ENCODE measurements at places on chromosomes 5 and 9.

GRCh38 chr9:133843751-133844397, 105.7 kb upstream of the SARDH start:
- no peak for DNase-seq

DNA sequence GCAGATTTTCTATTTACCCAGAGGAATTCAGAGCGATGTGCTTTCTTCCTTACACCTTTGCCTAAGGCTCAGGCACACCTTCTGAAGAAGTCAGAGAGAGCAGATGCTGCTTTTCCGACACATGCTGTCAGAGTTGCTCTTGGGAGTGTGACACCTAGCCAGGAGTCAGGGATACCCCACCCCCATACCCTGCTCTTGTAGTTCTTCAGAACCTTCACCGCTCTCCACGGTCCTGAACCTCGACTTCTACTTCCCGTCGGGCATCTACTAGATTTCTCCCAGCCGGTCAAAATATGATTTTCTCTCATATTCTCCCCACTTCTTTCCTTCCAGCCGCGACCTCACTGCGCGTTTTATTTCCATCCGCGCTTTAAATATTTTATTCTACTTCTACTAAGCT, 1.7 kb downstream of the GRIN3A start:
- no peak for DNase-seq

- no peak for DNase-seq
Observed at GRCh38 chr9:99905833-99906402, 536 bp upstream of the STX17 start.

GRCh38 chr5:17223367-17224185, 6.1 kb downstream of the BASP1 start:
- no peak for DNase-seq

DNA sequence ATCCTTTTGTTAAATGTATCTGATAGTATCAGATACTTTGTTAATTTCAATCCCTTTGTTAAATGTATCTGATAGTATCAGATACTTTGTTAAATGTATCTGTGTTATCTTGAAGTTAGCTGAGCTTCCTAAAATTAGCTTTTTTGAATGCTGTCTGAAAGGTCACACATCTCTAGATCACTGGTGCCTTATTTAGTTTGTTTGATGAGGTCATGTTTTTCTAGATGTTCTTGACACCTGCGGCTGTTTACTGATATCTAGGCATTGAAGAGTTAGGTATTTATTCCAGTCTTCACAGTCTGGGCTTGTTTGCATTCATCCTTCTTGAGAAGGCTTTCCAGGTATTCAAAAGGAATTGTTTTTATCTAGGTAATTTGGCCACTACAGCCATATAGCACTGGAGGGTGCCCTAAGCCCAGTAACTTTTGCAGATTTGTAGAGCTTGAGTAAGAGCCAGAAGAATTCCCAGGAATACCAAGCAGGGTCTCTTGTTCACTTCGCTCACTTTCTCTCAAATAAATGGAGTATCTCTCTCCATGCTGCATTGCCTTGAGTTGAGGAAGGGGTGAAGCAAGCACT, 435.4 kb upstream of the GRAMD2B start:
- DNase-seq = no peak

- no peak for DNase-seq
Observed at GRCh38 chr9:104725014-104725413, 22.5 kb upstream of the NIPSNAP3A start.

- no peak for DNase-seq
Observed at GRCh38 chr9:76107482-76107881, 217.0 kb downstream of the PCSK5 start.

DNA sequence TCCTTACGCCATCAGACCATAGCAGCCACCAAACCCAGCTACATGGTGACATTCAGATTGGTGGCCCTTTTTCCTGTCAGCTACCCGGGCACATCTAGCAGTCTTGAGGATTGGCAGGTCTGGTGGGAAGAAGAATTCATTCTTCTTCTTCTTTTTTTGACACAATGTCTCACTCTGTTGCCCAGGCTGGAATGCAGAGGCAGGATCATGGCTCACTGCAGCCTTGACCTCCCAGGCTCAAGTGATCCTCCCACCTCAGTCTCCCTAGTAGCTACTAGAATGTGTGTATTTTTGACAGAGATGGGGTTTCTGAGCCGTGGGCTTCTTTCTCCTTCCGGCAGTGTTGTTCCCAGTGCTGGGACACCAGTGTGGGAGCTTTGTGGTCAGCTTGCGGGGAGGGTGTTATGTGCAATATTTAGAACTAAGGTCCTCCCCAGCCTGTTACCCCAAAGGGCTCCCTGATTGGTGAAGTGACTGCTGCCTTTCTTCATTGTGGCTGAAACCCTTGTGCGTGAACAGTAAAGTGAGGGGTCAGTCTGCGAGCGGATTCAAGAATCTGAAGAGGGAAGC, 3.4 kb downstream of the NTMT1 start:
- DNase-seq = no peak

Data from GM12864 (cell line).